Activated naive CD8-positive, alpha-beta T cell treated with anti-CD3 and anti-CD28 coated beads, Interleukin-2, amount 50 U/mL, for 16 hours (primary cell): ENCODE measurements at places on chromosomes 12 and 14.

GRCh38 chr12:51643951-51644350, 52.9 kb downstream of the SCN8A start:
- no peak for DNase-seq

- no peak for DNase-seq
Observed at GRCh38 chr12:321606-322326, 59.1 kb upstream of the SLC6A13 start.

DNA sequence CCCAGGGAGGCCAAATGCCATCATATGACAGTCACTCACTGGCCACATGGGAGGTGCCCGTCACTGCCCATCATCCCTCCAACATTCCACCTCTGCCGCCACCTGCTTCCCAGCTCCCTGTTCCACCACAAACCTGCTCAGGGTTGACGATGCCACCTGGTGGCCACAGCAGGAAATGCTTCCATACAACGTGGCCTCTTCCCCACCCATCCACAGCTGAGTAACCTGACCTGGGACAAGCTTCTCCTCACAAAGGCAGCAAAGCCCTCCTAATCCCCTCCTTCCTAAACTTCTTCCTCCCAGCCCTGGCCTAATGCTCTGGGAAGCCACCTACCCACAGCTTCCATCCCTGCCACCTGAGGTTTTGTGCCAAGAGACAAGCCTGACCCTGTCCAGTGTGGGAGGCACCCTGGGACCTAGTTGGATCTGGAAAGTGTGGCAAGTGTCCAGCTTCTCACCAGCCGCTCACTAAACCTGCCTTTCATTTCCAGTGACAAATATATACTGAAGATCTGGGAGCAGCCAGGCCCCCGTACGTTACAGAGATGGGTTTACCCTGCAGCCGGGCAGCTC, 4.3 kb downstream of the DEGS2 start:
- no peak for DNase-seq

GRCh38 chr12:118311666-118312065, 61.0 kb downstream of the TAOK3 start:
- DNase-seq: no peak

DNA sequence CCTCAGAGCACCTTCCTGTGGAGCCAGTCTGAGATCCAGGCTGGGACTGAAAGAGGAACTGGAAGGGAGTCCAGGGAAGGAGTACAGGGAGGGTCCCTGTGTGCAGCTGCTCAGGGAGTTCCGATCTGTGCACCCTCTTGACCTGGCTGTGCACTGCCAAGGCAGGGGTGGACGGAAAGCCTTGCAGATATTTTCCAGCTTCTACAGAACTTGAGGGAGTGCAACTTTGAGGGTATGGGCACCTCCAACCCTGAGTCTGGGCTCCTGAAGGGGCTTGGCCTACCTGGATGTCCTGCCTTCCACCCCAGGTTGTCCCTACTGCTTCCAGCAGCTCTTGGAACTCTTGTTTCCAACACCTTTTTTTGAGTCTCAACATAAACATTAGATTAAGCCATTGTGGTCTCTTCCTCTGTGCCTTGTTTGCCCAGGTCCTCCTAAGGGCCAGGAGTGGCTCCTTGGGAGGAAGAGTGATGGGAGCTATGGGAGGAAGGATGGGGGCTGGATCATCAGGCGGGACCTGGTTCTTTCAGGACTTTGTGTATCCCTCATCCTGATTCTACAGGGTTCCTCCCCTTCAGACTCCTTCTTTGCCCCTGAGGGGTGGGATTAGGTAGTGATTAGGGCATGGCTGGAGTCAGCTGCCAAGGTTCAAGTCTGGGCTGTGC, 3.5 kb downstream of the KRT7 start:
- no peak for DNase-seq

DNA sequence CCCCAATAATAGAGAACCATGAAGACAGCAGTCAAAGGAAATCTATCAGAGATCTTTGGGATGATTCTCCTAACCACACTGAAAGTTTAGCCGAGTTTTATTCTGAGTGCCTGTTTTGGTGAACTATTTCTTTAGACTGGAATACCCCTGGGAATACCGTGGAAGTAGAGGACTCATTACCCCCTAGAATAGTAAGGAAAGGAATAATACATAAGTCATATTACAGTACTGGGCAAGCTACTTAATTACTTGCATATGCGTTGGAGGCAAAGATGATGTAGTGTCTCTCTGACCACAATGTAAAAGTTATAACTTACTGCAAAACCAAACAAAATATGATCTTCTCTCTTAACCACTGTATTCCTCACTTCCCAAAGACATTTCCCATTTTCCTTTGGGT, 25.5 kb downstream of the ZC2HC1C start:
- DNase-seq: no peak

GRCh38 chr12:25241167-25242020, 9.3 kb downstream of the KRAS start:
- no peak for DNase-seq

- no peak for DNase-seq
Observed at GRCh38 chr14:52663850-52664249, 31.5 kb downstream of the ERO1A start.

DNA sequence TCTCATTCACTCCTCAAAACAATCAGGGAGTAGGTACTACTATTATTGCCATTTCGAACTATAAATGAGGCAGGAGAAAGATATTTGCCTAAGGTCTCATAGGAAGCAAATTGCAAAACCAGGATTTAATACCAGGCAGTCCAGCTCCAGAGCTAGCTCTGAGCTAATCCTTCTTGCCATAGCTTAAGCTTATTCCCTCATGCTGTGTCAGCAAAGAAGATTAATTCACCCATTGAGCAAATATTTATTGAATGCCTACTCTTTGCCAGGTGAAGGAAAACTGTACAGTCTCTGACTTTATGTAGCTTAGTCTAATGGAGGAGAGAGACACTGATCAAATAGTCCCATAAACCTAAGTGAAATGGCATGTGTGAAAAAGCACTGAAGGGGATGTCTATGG, 19.5 kb downstream of the KCNA5 start:
- no peak for DNase-seq

DNA sequence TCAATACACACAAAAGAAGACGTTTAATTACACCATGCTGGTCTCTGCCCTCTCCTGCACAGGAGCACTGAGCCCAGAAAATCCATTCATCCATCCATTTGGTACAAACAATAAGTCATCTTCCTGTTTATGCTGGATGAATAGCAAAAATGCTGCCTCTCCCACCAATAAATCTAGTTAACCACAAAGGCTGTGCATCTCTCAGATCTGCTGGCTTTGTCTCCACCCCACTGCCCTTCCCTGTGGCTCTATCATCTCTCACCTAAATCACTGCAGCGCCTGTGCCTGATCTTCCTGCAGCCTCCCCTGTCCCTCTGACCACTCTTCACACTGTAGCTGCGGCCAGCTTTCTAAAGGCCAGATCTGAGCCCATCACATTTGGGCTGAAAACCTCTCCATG, 72.9 kb upstream of the DDX11 start:
- DNase-seq: no peak

DNA sequence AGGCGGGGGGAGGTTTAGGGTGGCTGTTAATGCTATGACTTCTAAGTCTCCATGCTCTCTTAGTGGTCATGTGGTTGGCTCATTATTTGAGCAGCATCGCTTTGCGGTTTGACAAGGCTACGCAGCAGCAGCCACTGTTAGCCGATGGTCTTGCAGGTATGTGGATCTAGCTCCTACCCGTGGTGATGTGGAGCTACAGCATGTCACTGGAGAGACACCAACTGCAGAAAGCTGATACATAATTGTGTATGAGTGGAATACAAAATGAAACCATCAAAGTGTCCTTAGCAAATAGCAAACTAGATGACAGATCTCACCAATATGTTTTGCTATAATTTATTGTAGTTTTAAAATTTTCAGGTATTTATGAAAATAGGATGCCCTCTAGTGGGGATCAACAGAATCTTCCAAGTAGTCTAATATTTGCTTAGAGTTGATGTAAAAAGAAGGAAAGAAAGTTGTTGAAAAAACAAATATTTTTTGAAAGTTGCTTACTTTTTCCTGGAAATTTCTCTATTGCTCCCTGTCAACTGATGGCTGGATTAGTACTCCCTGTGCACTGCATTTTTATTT, 94.9 kb downstream of the NAV3 start:
- DNase-seq: no peak

DNA sequence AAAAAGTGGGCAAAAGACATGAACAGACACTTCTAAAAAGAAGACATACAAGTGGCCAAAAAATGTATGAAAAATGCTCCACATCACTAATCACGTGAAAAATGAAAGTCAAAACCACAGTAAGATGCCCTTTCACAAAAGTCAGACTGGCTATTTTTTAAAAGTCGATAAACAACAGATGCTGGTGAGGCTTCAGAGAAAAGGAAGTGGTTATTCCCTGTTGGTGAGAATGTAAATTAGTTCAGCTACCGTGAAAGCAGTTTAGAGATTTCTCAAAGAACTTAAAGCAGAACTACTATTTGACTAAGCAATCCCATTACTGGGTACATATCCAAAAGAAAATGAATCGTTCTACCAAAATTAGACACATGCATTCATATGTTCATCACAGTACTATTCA, 237.0 kb downstream of the KIF21A start:
- DNase-seq: no peak

DNA sequence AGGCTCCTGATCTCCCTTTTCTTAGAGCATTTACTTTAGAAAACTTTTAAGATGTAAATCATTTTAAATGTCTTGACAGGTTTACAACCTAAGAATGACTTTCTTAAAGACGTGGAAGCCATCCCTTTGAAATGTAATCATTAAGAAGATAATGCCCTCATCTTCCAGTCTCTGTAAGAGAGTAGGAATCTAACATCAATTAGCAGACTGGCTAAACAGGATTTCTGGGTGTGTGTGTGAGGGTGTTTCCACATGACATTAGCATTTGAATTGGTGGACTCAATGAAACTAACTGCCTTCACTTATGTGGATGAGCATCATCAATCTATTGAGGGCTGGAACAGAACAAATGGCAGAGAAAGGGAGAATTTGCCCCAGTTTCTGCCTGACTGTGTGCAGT, 329.5 kb downstream of the RPL10L start:
- DNase-seq: no peak

GRCh38 chr12:16300736-16301135, 23.3 kb upstream of the SLC15A5 start:
- DNase-seq: no peak

DNA sequence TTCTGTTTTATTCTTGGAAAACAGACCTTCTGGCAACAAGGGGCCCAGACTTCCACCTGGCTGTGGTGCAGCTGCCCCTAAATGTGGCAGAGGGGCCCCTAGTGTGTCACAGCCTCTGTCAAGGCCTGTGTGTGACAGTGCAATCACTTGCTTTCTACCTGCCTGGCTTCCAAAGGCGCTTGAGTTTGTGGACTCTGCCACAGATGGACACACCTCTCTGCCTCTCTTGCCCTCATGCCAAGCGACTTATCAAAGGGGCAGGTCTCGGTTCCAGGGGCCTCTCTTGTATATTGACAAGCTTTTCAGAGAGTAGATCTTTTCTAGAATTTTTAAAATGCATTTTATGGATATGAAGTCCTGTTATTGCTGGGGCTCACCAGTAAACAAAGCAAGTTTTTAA, 217.2 kb downstream of the SLC15A4 start:
- DNase-seq: no peak

GRCh38 chr14:104597576-104597975, 7.0 kb downstream of the TMEM179 start:
- no peak for DNase-seq

DNA sequence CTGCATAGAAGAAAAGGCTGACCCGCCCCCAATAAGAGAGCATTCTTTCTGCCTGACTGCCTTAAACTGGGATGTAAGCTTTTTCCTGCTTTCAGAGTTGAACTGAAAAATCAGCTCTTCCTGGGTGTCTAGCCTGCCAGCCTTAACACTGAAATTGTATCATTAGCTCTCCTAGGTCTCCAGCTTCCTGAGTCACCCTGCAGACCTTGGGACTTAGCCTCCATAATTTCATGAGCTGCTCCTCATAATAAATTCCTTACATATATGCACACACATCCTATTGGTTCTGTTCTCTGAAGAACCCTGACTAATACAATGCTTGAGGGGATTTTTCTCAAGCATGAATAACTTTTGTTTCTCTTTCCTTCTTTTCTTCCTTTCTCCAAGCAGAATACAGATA, 76.4 kb upstream of the FAR2 start:
- DNase-seq: no peak

- no peak for DNase-seq
Observed at GRCh38 chr12:49870501-49871262, 27.8 kb upstream of the BCDIN3D start.

DNA sequence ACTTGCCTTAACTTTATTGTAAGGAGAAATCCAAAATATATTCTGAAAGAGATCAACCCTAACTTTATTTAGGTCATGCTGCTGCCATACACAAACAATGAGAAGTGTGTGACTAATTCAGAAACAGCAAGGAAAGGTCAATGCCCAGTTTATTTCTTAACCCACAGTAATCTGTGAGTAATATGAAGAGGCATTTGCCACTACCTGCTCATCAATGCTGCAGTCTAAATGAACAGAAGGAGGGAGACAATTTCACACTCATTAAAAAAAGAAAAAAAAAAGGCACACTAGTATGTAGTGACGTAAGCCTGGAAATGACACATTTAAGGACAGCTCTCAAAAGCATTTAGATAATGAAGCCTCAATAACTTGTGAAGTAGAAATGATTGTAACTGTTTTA, 90.5 kb upstream of the FOXN3 start:
- DNase-seq: no peak

- peak; percentile 39 for DNase-seq
Observed at GRCh38 chr12:56488041-56488955, at the start of gene GLS2. Gene GLS2, minus strand, starts transcription at chr12:56488161. Its CDS starts 43 bp downstream, at chr12:56488118.

DNA sequence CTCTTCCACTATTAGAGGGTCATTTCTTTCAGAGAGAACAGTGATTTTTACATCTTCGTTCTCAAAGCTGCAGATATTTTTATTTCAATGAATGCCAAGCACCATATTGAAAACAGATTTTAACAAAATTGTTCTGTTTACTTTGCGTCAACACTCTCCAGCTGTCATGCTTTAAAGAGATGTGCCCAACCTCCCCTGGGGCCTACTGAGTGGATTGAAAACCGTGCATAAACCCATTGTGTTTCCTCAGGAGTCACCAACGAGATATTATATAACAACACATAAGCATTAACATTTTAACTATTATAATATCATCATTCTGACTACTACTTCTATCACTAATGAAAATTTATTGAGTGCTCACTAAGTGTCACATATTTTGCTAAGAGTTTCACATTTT, 81.6 kb downstream of the MYF5 start:
- no peak for DNase-seq

DNA sequence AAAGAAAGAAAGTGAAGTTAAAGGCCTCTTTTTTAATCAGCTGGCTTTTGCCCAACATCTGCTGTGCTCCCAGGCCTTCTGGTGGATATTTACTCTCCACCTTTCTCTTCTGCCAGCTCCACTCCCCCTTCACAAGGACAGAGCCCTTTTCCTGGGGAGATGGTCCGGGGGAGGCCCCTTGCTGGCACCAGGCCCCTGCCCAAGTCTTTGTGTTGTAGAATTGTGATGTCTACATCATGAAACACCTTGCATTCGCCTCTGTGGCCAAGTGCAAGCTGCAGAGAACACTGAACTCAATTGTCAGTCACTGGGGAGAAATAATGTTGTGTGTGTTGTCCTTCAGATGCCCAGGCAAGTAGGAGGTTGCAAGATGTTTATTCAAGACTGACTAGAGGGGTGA, 150.3 kb downstream of the DPF3 start:
- no peak for DNase-seq

GRCh38 chr14:76312821-76313220, 63.1 kb upstream of the ESRRB start:
- DNase-seq: no peak

GRCh38 chr14:63993992-63994391, 141.2 kb downstream of the SYNE2 start:
- no peak for DNase-seq

GRCh38 chr12:88242571-88242925, 100.4 kb downstream of the TMTC3 start:
- no peak for DNase-seq

GRCh38 chr14:94462219-94462551, 9.6 kb upstream of the SERPINA11 start:
- no peak for DNase-seq
